ENCODE measurements at places on chromosomes 1 and 21. TPM values are rescaled to one million over a fixed set of nuclear protein-coding genes. Genes with fewer than 3 reads are reported as not detected.

GRCh38 chr1:84603223-84603622, 29.0 kb upstream of the CTBS start:
- DNase-seq = no peak

GRCh38 chr1:219573960-219574359, 38.9 kb downstream of the ZC3H11B start:
- no peak for DNase-seq

DNA sequence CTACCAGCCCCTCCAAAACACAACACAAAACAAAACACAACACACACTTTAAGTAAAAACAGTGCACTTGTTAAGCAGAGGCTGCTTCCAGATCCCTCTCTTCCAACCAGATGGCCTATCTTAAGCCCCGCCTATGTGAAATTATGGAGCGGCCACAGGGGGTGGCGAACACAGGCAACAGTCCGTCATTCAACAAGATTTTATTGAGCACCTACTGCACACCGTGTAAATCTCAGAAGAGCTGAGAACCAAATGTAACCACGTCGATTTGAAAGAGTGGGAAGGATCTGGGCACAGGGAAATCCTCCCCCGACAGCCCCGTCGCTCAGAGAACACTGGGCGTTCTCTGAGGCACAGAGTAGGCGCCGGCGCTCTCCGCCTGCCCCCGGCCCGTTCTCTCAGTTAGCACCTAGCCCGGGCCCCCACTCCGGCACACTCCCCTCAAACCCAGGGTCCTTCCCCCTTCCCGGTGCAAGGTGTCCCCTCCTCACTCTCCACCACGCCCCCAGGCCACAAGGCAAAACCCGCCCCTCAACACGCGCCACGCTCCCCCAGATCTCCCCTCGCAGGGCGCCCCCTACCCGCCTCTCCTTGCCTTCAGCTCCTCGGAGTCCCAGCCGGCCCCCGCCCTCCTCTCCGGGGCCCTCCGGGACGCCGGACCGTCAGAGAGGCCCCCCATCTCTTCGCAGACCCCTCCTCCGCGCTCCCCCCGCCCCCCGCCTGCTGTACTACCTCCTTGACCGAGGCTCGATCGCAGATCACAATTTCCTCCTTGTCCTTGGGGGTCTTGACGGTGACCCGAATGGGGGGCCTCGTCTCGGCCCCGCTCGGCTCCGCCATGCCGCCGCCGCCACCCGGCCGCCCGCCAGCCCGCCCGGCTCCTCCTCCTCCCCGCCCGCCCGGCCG, 483 bp downstream of the UBQLN4 start:
- DNase-seq = peak; percentile 94

DNA sequence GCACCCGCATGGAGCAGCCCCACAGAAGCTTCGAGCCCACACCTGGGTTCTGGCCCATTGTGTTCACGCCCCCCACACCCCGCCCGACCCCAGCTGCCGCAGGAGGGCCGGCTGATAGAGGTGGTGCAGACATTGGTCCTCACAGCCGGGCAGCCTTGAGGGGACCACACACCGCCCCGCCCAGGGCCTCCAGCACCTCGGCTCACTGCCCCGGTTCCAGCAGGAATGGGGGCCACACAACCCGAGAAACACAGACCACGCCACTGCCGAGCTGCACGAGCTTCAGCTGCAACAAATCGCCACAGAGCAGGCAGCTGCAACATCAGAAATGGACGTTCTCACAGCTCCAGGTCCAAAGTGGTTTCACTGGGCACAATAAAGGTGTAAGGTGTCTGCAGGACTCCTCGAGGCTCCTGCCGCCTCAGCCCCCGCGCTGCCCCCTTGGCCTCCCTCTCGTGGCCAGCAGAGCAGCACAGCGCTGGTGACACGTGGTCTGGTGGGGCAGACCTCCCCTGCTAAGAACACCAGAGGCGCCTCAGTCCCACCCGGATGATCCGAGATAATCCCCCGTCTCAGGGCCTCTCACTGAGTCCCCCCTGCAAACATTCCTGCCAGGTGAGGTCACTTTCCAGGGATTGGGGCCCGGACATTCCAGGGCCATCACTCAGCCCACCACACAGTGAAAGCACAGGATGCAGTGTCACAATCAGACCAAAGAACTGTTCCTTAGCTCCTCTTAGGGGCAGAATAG, 62.3 kb upstream of the ADARB1 start:
- peak; percentile 87 for DNase-seq

- DNase-seq = no peak
Measured at GRCh38 chr21:36347278-36347961, 27.4 kb downstream of the MORC3 start.

DNA sequence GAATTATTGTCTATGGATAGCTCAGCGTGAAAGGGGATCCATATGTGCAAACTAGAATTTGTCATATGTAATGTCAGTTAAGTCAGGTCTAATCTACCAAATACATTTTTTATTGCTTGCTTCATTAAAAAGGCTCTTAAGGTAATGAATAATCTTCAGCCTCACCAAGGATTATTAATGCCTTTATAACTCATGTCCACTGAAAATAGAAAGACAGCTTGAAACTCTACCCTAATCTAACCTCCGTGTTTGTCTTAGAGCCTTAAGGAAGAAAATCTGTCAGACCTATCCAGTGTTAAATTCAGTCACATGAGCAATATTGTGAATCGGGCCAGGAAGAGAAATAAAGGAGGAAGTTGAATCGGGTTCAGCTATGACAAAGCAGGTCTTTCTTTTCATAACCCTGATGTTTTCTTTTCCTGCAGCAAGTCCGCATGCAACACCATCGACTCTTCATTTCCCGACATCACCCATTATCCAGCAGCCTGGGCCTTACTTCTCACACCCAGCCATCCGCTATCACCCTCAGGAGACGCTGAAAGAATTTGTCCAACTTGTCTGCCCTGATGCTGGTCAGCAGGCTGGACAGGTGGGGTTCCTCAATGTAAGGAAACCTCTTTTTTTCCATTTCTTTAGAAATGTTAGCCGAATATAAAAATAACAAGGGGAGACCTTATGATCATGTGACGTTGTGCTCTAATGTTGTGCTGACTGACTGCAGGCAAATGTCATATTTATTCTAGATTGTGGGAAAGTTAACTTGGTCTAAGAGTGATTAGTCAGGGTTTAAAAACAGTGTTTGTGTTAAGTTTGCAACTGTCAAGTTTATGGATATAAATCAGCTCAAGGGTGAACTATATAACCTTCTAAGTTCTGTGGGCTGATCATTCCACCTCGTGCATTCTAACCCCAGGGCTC, 321.0 kb downstream of the TM2D1 start:
- no peak for DNase-seq

- DNase-seq = peak; percentile 66
Measured at GRCh38 chr1:23558140-23558871, 995 bp downstream of the ID3 start.

DNA sequence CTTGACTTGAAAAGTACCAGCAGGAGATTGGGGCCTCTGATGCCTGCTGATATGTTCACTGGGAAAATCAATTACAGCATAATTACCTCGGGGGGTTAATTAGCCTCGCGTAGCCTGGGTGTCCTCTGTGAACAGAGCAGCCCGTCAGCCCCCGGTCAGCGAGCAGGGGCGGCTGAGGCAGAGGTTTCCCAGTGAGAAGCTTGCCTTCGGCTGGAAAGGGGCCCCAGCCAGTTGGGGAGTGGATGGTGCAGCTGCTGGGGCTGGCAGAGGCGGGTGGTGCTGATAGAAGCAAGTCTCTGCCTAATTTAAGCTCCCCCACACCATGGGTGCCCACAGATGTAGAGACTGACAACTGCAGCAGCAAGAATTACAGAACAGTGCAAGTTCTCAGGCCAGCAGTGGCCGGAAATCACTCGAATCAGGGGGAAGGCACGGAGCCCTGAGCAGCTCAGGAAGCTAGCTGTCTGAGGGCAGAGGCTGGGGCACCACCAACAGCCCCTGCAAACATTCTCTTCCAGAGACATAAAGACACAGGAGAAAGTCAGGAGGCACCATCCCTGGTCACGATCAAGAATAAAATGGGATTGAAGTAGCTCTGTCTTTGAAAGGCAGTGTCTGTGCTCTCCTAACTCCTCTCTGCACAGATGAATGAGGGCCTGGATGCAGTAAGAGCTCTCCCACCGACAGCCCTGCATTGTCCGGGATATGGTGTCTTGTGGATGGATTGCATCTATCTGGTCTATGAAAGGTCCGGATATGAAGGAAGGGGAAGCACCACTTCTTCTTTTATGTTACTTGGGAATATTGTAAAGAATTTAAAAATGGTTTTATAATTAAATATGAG, 166.5 kb upstream of the CD34 start:
- no peak for DNase-seq

DNA sequence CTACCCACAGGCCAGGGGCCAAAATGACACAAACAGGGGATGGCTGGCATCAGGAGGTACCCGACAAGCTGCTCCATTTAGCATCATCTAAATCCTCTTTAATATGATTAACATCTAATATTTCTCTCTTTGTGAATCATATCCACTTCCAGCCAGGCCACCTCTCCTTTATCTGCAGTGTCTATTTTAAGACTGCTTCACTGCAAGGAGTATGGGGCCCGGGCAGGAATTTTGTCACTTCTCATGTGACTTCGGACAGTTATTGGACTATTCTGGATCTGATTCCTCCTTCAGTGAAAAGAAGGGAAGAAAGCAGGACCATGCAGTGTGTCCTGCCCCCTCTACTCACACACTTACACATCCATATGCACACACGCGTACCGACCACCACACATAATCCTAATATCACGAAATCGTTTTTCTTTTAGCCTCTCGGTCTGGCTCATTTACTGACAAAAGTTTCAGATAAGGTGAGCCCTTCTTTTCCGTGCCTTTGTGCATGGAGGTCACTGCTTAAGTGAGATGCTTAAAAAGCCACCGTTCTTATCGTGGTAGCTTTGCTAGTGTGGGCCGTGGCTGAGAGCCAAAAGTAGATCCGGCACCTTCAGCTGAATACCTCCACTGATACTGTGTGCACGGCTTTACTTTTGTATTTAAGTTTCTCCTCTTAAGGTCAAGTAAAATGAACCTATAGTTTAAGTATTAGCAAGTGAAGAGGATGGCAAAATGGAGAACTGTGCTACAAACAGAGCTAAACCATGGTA, 26.0 kb downstream of the PROX1 start:
- no peak for DNase-seq

DNA sequence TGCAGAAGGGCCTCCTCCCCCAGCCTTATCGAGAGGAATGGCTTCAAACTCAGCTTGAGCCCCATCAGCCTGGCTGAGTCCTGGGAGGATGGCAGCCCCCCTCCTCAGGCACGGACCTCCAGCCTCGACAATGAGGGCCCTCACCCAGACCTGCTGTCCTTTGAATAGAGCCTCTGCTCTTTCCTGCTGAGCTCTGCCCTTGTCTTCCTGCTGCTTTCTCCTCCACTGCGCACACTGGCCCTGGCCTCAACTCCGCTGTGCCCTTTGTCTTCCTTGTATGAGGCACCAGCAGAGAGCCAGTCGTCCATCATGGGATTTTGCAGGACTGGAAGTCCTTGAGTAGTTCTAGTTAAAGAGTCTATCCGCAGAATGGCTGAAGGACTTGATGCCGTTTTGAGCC, 2.0 kb downstream of the C1orf226 start:
- no peak for DNase-seq

- DNase-seq = no peak
Measured at GRCh38 chr1:156524481-156524869, 23.9 kb upstream of the MEF2D start.

DNA sequence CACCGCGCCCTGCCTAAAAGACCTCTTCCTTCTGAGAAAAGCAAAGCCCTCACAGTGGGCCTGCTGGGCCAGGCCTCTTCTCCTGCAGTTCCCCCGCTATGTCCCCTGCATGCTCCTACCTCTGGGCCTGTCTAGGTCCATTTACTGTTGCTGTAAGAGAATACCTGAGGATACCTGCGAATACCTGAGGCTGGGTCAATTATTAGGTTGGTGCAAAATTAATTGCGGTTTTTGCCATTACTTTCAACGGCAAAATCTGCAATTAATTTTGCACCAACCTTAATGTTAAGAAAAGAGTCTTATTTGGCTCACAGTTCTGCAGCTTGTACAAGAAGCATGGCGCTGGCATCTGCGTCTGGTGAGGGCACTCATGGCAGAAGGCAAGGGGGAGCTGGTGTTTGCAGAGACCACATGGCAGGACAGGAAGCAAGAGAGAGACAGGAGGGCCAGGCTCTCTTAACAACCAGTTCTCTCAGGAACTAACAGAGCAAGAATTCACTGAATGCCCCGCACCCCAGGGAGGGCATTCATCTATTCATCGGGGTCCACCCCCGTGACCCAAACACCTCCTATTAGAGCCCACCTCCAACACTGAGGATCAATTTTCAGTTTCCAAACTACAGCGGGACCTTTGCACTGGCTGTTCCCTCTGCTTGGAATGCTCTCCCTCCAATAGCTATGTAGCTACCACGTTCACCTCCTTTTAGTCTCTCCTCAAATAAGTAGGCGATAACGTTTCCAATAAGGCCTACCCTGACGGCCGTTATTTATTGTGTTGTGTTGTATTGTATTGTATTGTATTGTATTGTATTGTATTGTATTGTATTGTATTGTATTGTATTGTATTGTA, 9.6 kb upstream of the UTS2 start:
- no peak for DNase-seq

- no peak for DNase-seq
Measured at GRCh38 chr21:30936207-30936606, 54.8 kb upstream of the KRTAP11-1 start.

DNA sequence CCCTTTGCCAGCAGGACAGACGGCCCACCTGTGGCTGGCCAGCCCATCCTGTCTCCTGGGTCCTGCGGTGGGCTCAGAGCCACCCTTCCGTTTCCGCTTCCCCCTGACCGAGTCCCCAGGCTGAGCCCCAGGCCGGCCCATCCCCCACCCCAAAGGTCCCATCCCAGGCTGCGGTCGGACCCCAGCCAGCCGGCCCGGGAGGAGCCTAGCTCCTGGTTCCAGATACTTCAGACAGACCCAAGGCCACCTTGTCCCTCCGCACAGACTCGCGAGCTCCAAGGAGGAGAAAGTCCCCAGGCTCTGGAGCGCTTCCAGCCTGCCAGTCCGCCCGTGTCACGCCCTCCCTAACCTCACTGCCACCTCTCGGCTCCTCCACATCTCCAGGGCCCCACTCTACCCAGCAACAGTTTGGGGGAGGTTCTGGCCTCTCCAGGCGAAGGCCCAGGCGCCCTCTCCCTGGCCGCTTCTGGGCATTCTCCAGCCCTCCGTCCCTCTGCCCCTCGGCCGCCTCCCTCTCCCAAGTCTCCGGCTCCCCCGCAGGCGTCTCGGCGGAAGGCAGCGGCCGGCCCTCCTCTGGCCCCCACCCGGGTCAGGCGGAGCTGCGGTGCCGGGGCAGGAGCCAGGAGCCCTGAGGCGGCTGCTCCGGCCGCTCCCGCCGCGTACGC, 835 bp downstream of the LRRN2 start:
- DNase-seq = peak; percentile 60

GRCh38 chr21:26833011-26833410, 12.2 kb downstream of the ADAMTS1 start:
- DNase-seq = no peak

GRCh38 chr1:244349103-244349531, 102.6 kb downstream of the ADSS2 start:
- no peak for DNase-seq

- no peak for DNase-seq
Measured at GRCh38 chr1:173253046-173253445, 45.9 kb upstream of the TNFSF4 start.

- DNase-seq = no peak
Measured at GRCh38 chr1:66399888-66400529, 133.9 kb upstream of the SGIP1 start.

- no peak for DNase-seq
Measured at GRCh38 chr1:236550961-236551851, 27.4 kb downstream of the LGALS8 start.

GRCh38 chr1:39575191-39576015, 1.2 kb downstream of the PABPC4 start:
- peak; percentile 28 for DNase-seq

Gene S1PR1
- 5.2 TPM for total RNA-seq

Gene PLA2G5
- total RNA-seq = 0.16 TPM

Gene TGFB2
- total RNA-seq = 0.19 TPM

Gene IL20
- total RNA-seq = not detected

Gene SEMA4A
- 20.2 TPM for total RNA-seq

Gene KIF1B
- 68.4 TPM for total RNA-seq

Gene DIPK1A
- 6.1 TPM for total RNA-seq
